ENCODE measurements at places on chromosomes 1 and 21.
A peak's percentile ranks its signal among the peaks of the same experiment; 100 is the strongest.

DNA sequence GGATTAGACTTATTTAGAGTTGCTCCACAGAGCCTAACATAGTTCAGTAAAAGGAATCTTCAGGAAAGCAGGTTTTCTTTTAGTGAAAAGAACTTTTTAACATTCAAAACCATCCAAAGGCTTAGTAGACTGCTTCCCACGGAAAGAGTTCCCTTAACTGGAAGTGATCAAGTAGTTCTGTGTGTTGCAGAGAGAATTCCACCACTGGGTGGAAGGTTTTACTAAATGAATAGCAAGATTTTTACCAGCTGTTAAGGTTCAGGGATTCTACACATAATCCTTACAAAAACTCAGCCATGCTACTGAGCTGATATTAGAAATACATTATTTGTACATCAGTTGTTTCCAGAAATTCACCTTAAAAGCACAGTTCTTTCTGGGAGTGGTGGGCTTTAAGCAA is 119.7 kb downstream of the GDAP2 start:
- no peak for DNase-seq

GRCh38 chr1:204502241-204502640 is 7.6 kb upstream of the PIK3C2B start:
- no peak for DNase-seq

DNA sequence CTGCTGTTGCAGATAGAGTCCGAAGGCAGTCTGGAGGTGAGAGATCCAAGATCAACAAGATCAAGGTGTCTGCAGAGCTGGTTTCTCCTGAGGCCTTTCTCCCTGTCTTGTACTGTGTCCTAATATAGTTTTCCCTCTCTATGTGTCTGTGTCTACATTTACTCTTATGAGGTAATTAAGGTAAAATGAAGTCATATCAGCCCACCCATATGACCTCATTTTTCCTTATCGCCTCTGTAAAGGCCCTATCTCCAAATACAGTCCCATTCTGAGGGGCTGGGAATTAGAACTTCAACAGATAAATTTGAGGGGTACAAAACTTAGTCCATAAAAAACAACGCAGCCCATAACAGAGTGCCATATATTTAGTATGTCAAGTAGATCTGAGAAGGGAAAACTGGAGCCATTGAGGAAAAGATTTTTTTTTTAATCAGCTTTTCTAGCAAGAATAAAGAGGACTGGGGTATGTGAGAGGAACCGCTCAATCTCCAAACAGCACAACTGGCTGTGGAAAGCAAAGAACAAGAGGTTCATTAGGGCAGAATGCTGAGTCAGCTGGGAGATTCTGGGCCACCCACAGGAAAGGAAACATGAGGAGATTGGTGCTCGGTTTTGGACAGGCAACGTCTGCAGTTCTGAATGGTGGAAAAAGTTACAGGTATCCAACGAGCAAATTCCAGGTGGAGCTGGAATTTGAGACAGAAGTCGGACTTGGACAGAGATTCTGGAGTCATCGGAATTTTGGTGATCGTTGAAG is 65.7 kb downstream of the MAP3K21 start:
- DNase-seq, result no peak

- peak; percentile 2 for DNase-seq
Measured at GRCh38 chr1:245742896-245743295, 588.1 kb downstream of the KIF26B start.

- no peak for DNase-seq
Measured at GRCh38 chr1:151541752-151542151, 1.6 kb downstream of the TUFT1 start.

GRCh38 chr1:2948751-2949680 is 72.3 kb upstream of the ACTRT2 start:
- DNase-seq, result no peak

- DNase-seq, result no peak
Measured at GRCh38 chr1:171075041-171075440, 15.7 kb upstream of the FMO3 start.

DNA sequence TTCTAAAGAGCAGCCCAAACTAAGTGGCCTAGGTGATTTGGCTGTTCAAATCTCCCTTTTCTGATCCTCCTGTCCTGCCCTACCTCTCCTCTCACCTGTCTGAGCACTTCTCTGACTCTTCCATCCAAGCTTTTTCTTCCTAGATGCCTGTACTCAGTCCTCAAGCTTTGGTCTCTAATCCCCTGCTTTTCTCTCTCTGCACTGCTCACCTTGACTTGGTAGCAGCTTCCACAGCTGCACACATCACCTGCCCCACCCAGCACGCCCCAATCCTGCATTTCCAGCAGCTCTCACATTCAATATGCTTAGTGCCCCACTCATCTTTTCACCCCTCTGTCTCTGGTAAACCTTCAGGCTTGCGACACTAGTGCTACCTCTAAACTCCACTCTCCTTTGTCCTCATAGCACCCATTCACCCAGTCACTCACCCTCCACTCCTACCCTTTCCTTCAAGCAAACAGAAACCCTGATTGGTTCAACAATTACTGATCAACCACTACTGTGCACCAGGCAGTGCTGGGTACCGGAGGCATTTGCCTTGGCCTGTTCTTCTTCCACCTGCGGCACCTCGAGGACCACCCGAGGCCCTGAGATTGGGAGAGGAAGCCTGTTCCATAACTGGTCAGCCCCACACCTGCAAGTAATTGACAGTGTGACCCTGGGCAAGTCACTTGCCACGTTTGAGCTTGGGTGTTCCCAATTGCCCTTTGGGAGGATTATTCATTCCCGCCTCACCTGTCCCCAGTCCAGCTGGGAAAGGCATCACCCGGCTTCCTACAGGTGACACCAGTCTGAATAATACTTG is 136.1 kb upstream of the EDN2 start:
- no peak for DNase-seq

DNA sequence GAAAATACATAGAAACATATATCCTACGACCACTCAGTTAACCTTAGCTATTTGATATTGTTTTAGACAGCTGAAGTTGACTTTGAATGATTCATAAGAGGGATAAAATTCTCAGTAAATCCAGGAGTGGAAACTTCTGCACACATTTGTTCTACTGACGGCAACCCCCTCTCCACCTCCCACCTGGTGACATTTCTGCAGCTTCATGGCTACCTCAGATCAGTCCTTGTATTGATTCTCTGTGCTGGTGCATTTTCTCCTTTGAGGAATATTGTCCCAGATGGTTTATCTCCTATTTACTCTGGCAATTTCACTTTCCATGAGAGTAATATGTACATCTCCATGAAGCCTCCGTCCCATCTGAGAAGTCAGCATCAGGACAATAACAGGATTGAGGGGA is 57.7 kb upstream of the COA6 start:
- DNase-seq, result no peak

- DNase-seq, result no peak
Measured at GRCh38 chr1:206751891-206752290, 18.7 kb upstream of the IL19 start.

DNA sequence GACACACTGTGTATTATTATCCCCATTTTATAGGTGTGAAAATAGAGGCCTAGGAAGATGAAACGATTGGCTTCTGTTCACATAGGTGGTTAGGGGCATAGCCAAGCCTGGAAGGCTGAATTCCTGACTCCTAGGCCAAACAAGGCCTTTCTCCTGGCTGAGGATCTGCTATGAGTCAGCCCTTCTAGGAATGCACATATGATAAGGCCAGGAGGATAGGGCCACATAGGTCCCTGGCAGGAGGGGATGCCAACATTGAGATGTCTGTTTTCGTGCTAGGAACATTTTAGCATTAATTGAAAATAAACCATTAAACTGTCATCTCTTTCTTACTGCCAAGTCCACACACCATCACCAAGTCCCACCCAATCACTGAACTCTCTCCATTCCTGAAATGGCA is 9.2 kb downstream of the CSMD2 start:
- no peak for DNase-seq
